ENCODE measurements at places on chromosomes 4 and X.

DNA sequence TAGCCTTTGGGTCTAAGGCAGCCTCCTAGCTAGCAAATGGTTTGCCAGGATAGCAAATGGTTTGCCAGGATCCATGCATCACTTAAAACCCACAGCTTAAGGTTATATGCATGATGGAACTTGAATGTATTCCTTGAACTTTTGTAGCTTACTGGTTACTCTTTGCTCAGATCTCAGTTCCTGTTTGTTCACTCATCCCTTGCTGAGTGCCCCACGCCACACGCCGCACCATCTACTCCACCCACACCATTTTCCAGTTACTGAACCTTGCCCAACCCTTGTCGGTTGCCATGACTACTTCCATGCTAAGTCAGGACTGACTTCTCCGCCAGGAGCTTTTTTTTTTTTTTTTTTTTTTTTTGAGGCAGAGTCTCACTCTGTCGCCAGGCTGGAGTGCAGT lies 29.5 kb upstream of the XIAP start:
- DNase-seq, result no peak

GRCh38 chr4:132299841-132300240 lies 849.3 kb upstream of the PCDH10 start:
- DNase-seq, result no peak

DNA sequence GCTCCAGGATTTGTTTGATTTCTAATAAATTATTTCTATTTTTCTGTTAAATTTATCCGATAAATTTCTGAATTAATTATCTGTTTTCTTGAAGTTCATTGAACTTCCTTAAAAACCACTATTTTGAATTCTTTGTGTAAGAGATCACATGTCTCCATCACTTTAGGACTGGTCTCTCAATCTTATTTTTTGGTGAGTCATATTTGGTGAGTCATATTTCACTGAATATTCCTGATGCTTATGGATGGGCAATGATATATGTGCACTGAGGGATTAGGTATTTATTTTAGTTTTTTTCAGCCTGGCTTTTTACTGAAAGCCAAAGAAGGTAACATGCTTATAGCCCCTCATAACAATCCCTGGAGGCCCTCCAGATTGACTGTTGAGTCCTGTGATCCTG lies 48.5 kb upstream of the IL15 start:
- peak; percentile 11 for DNase-seq

- DNase-seq, result peak; percentile 50
Observed at GRCh38 chr4:142414366-142414990, 431.6 kb downstream of the INPP4B start.

All from fibroblast of pulmonary artery (primary cell).